ENCODE measurements at places on chromosomes 1 and 21.

DNA sequence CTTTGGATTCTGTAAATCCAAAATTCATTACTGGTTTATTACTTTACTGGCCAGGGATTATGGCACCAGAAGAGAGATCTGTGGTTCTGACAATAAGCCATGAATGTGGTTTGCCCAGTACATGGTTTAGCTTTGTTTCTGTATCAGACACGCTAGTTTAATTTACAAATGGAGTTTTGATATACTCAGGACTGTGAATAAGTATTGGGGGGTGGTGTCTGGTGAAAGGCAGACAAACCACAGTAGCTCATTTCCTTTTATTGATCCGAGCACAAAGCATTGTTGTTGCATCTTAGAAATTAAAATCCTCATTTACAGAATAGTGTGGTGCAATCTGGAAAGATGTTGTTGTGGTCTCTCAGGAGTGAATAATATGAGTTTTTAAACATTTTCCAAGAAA, 96.0 kb downstream of the ST6GALNAC3 start:
- H3K27me3 ChIP-seq = no peaks in the 10 kb centered on the region
- H3K4me3 ChIP-seq = no peak overlapping the region
- peaks cover 9% of the 10 kb centered on the region for H3K4me1 ChIP-seq
- H3K27ac ChIP-seq = no peak overlapping the region

GRCh38 chr1:220425852-220426251, 102.1 kb upstream of the MARK1 start:
- peaks cover 7% of the 10 kb centered on the region for H3K4me1 ChIP-seq
- no peak overlapping the region for H3K27ac ChIP-seq
- H3K27me3 ChIP-seq = peaks cover 16% of the 10 kb centered on the region
- no peaks in the 10 kb centered on the region for H3K36me3 ChIP-seq
- H3K4me3 ChIP-seq = no peak overlapping the region
- no peak for DNase-seq

- peaks cover 5% of the 10 kb centered on the region for H3K36me3 ChIP-seq
- DNase-seq = no peak
- no peak overlapping the region for H3K27ac ChIP-seq
- H3K27me3 ChIP-seq = no peaks in the 10 kb centered on the region
- H3K4me1 ChIP-seq = no peaks in the 10 kb centered on the region
Observed at GRCh38 chr1:63537940-63538339, 14.6 kb downstream of the EFCAB7 start.

DNA sequence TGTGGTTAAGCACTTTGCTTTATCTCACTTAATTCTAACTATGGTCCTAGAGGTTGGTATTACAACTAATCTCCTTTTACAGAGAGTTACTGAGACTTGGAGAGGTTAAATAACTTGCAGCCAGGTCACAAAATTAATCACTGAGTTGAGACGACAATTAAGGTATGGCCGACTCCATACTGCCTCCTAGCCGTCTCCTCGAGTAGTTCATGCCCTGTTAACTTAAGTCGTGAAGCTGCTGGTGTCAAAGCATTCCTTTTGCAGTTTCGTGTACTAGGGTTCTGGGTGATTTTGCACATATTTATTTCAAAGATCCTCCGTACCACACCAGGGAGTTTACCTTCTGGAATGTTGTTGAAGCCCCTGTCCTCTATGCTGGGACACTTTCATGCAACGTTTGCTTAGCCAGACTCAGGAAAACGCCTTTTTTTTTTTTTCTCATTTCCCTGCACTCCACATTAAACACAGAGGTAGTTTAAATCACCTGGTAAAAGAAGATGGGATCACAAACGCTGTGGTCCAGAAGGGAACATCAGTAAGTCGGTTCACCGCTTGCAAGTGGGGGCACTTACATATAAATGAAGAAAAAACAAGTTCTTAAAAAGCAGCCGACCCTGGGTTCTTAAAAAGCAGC, 570 bp upstream of the NEK7 start:
- peaks cover 50% of the 10 kb centered on the region for H3K4me1 ChIP-seq
- H3K4me3 ChIP-seq = peak overlapping the region; percentile 87
- DNase-seq = peak; percentile 89
- no peaks in the 10 kb centered on the region for H3K27me3 ChIP-seq
- H3K27ac ChIP-seq = peak overlapping the region; percentile 81
- peaks cover 54% of the 10 kb centered on the region for H3K36me3 ChIP-seq

DNA sequence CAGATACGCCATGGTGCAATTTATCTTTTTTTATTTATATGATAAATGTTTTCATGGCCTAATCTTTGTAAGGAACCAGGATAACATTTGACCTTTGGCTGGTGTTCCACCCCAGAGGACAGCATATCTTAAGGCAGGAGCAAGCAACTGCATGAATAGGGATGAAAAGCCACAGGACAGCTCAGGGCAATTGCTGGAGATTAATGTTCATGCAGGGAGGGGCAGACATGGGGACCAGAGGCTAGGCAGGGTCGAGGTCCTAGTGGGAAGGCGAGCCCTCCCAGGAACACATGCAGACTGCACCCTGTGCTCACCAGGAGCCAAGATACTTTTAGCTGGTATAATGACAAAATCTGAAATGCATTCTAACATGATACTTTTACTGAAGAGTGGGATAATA, 74.4 kb upstream of the HAO2 start:
- H3K27ac ChIP-seq = no peak overlapping the region
- H3K36me3 ChIP-seq = no peaks in the 10 kb centered on the region

GRCh38 chr1:245493029-245493428, 338.2 kb downstream of the KIF26B start:
- no peaks in the 10 kb centered on the region for H3K27me3 ChIP-seq
- no peaks in the 10 kb centered on the region for H3K36me3 ChIP-seq
- no peaks in the 10 kb centered on the region for H3K4me1 ChIP-seq
- DNase-seq = no peak

DNA sequence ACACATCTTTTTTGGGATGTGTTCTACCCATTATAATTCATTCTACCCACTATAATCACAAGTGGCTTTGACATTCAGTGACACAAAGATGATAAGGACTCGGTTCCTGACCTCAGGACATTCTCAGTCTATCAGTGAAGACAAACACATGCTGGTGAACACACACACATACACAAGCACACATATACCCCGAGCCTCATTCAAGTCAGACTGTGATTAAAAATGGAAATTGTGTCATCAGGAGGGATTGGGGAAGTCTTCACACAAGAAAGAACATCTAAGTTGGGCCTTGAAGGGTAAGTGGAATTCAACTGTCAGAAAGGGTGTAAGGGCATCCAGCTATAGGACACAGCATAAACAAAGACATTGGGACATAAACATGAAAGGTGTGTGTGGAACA, 2.6 kb upstream of the LAD1 start:
- no peak overlapping the region for H3K27ac ChIP-seq
- no peak for DNase-seq
- H3K27me3 ChIP-seq = no peaks in the 10 kb centered on the region
- no peak overlapping the region for H3K4me3 ChIP-seq
- peaks cover 63% of the 10 kb centered on the region for H3K36me3 ChIP-seq

GRCh38 chr1:116312681-116313069, 60.4 kb upstream of the ATP1A1 start:
- H3K27me3 ChIP-seq = no peaks in the 10 kb centered on the region
- H3K27ac ChIP-seq = no peak overlapping the region
- H3K36me3 ChIP-seq = no peaks in the 10 kb centered on the region
- no peak overlapping the region for H3K4me3 ChIP-seq
- H3K4me1 ChIP-seq = peaks cover 9% of the 10 kb centered on the region
- no peak for DNase-seq

DNA sequence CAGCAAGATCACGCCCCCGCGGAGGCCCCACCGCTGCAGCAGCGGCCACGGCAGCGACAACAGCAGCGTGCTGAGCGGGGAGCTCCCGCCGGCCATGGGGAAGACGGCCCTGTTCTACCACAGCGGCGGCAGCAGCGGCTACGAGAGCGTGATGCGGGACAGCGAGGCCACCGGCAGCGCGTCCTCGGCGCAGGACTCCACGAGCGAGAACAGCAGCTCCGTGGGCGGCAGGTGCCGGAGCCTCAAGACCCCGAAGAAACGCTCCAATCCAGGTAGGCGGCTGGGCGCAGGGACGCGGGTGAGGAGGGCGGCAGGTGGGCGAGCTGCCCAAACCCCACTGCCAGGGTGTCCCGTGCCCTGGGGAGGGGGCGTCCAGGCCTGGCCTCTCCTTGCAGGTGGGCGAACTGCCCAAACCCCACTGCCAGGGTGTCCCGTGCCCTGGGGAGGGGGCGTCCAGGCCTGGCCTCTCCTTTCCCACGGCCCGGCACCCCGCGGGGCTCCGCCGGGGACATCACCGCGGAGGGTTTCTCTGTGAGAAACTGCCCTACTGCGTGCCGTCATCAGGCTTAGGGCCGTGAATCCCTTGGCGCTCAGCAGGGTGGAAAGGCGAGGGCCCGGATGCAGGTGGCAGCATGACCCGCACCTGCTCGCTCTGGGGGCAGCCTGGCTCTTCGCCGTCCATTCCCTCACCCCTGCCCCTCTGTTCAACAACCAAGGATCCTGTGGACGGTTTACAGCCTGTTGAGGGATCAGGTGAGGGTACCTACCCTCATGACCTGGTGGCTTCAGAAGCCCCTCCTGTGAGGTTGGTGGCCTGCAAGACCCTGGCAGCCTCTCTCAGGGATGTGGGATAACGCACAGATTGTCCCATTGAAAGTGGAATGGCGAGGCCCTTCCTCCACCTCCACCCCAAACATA, 534.0 kb downstream of the KIF26B start:
- no peaks in the 10 kb centered on the region for H3K4me1 ChIP-seq
- no peak overlapping the region for H3K27ac ChIP-seq
- no peak overlapping the region for H3K4me3 ChIP-seq
- peaks cover 3% of the 10 kb centered on the region for H3K36me3 ChIP-seq

- no peaks in the 10 kb centered on the region for H3K36me3 ChIP-seq
- no peak overlapping the region for H3K27ac ChIP-seq
- H3K27me3 ChIP-seq = no peaks in the 10 kb centered on the region
- H3K4me3 ChIP-seq = no peak overlapping the region
Observed at GRCh38 chr1:184199036-184199435, 147.5 kb downstream of the TSEN15 start.

DNA sequence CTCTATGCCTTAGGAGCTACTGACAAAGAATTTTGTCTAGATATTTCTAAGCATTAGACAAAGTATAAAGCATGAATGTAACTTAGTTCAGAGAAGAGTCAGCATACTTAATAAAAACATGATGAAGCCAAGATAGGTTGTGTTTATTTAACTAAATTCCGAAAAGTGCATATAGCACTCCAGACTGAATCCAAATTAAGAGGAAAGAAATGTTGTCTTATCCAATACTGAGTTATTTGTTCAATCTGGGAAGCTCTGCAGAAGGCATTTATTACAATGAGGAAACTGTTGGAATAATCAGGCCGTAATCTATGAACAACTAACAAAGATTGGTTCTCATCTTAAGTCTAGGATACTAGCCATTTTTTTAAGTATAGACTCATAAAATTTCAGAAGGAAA, 100.2 kb downstream of the TNFSF18 start:
- no peak overlapping the region for H3K4me3 ChIP-seq
- DNase-seq = no peak
- peaks cover 28% of the 10 kb centered on the region for H3K4me1 ChIP-seq
- H3K27me3 ChIP-seq = no peaks in the 10 kb centered on the region
- no peak overlapping the region for H3K27ac ChIP-seq

DNA sequence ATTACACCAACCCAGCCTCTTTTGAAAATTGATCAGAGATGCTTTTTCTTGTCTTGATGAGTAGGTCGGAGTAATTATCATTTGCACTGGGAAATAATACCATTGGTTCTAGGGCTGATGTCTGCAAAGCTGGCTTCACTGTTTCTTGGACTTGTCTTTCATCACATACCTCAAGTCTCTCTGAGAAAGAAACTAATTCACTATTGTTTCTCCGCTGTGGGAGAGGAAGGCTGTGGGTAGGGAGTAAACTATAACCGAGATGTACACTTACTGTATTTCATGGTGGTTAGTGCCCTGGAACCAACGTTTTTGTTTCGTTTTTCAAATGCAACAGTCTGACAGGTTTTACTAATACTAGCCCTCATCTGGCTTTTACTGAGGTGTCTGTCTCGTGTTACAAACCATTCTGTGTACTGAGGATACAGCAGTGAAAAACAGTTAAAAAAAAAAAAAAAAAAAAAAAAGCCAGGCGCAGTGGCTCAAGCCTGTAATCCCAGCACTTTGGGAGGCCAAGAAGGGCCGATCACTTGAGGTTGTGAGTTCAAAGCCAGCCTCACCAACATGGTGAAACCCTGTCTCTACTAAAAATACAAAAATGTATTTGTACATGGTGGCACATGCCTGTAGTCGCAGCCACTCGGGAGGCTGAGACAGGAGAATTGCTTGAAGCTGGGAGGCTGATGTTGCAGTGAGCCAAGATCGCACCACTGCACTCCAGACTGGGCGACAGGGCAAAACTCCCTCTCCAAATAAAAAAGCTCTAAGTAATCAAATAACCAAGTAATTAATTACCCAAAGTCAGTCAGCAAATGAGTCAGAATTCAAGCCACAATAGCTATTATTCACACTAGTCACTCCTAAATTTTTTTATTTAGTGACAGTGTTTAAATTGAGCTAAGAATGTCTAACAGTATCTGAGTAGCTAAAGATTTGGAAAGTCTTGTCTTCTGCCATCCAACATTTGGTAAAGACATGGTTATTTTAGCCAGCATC, 23.3 kb downstream of the TOMM20 start:
- H3K4me3 ChIP-seq = no peak overlapping the region
- no peaks in the 10 kb centered on the region for H3K27me3 ChIP-seq
- peaks cover 41% of the 10 kb centered on the region for H3K36me3 ChIP-seq

DNA sequence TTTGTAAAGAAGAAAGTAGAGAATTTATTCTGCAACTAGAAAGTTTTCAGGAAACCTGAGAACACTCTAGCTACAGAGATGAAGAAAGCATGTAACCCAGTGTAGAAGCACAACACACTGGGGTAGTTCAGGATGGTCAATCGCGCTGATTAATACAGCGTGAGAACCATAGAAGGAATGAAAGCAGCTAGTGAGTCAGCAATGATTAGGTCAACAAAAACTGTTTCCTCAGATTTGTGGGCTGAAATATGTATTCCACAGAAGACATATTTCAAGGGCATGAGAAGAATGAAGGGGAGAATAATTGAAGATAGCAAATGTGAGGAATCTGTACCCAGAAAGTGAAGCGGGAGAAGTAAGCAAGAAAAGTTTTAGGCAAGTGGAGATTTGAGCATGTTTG, 97.8 kb upstream of the ADGRL2 start:
- H3K36me3 ChIP-seq = no peaks in the 10 kb centered on the region
- no peaks in the 10 kb centered on the region for H3K27me3 ChIP-seq
- H3K4me3 ChIP-seq = peak overlapping the region; percentile 50

DNA sequence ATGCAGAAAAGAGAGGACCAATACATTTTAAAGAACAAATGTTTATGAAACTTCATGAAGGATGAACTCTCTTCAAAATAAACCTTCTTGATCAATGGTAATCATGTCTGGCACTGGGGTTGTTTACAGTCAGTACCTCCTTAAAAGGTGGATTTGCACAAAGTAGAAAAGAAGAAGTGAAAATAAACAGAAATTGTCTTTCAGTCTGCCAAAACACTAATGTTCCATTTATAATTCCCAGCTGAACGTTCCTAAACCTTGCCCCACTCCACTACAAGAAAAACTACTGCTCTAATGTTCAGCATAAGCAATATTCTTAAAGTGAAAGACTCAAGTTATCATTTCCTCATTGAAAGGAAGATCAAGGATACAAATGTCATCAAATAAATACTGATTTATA, 86.2 kb downstream of the EIF4G3 start:
- no peak overlapping the region for H3K27ac ChIP-seq
- no peak for DNase-seq
- H3K4me1 ChIP-seq = peaks cover 7% of the 10 kb centered on the region
- no peak overlapping the region for H3K4me3 ChIP-seq
- no peaks in the 10 kb centered on the region for H3K27me3 ChIP-seq

GRCh38 chr1:87170931-87171598, 157.6 kb upstream of the LMO4 start:
- no peak for DNase-seq
- peaks cover 13% of the 10 kb centered on the region for H3K27me3 ChIP-seq
- H3K4me3 ChIP-seq = no peak overlapping the region
- peaks cover 5% of the 10 kb centered on the region for H3K36me3 ChIP-seq
- no peak overlapping the region for H3K27ac ChIP-seq

GRCh38 chr1:164571333-164571732, 12.3 kb downstream of the PBX1 start:
- DNase-seq = no peak
- no peaks in the 10 kb centered on the region for H3K27me3 ChIP-seq
- H3K4me3 ChIP-seq = no peak overlapping the region

Data from Calu3 (cell line).